SW 1271 (cell line): ENCODE measurements at places on chromosomes 6 and 20.

GRCh38 chr6:43836507-43837240, 66.7 kb downstream of the VEGFA start:
- DNase-seq: no peak

GRCh38 chr6:162438980-162439379, 288.6 kb downstream of the PRKN start:
- no peak for DNase-seq

DNA sequence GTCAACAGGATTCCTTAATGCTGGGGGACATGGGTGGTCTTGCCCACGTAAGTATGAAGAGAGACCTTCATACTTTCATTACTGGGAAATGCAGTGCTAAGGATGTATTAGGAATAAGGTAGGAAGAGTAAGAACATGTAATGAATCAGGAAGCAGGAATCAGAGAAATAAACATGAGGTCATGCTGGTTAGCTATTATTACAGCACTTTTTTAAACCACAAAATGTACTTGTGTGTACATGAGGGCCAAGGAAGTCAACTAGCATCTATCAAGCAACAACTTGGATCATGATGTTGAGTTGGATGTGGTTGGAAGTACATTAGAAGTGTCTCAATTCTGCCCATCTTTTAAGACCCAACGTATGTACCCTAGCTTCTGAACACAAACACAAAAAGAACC, 63.5 kb upstream of the E2F3 start:
- no peak for DNase-seq

DNA sequence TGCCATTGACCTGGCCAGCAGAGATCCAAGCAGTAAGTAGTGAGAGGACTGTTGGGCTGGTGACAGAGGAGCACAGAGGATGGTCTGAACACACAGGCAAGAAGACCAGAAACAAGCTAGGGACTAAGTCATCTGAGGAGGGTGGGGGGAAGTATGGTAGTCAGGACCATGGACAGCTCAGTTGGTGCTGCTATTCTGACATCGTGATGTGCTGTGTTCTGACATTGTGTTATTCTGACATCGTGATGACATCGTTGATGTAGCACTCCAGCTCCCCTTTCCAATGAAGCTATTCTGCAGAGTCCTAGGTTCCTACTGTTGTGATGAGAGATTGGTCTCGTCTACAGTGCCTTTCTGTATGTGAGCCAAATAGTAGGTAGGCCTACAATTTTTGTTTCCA, 28.7 kb downstream of the CFAP206 start:
- DNase-seq: no peak

GRCh38 chr6:80304014-80304413, 197.5 kb downstream of the BCKDHB start:
- no peak for DNase-seq

DNA sequence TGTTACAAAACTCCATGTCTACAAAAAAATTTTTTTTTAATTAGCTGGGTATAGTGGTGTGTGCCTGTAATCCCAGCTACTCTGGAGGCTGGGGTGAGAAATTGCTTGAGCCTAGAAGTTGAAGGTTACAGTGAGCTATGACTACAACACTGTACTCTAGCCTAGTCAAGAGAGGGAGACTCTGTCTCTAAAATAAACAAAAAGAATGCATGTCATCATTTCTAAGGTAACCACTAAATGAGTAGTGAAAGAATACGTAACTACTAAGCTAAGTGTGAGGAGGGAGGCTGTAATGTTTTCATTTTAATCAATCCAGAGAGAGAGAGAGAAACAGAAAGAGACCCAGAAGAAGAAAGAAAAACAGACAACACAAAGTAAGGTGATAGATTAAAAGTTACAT, 9.9 kb downstream of the SYCP2 start:
- DNase-seq: no peak

GRCh38 chr20:4090756-4091489, 75.6 kb upstream of the RNF24 start:
- no peak for DNase-seq

DNA sequence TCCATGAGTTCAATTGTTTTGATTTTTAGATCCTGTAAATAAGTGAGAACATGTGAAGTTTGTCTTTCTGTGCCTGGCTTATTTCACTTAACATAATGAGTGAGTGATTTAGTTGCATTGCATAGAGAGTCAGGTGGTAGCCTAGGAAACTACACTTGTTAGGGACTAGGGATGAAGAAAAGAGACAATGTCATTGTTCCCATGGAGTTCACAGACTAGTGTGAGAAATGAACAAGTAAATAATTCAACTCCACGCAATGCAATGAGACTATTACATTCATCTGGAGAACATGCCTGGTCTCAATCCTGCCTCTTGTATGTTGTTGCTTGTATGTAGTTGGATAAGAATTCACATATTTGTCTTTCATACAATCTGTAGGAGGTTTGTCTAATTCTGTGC, 76.3 kb upstream of the B3GAT2 start:
- DNase-seq: no peak

- no peak for DNase-seq
Measured at GRCh38 chr6:28537065-28537464, 11.4 kb downstream of the GPX5 start.

GRCh38 chr6:46657642-46658041, 4.9 kb downstream of the SLC25A27 start:
- DNase-seq: no peak

GRCh38 chr6:16576451-16577368, 184.6 kb downstream of the ATXN1 start:
- no peak for DNase-seq

DNA sequence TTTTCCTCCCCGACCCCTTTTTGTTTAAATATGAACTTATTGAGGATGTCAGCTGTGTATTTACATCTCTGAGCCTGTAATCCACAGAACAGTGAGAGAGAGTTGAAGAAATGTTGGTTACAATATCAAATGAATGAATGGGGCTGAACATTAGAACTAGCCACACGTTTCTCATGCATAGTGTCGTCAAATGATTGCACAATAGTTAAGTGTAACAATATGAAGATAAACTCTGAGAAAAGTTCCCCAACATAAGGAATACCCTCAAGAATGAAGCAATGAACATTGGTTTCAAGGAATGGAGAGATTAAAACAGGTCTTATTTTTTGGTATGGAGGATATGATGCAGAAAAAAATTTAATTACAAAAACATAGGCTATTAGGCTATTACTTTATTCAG, 100.5 kb upstream of the DTNBP1 start:
- no peak for DNase-seq

- DNase-seq: no peak
Measured at GRCh38 chr6:54655162-54655561, 191.4 kb upstream of the FAM83B start.

DNA sequence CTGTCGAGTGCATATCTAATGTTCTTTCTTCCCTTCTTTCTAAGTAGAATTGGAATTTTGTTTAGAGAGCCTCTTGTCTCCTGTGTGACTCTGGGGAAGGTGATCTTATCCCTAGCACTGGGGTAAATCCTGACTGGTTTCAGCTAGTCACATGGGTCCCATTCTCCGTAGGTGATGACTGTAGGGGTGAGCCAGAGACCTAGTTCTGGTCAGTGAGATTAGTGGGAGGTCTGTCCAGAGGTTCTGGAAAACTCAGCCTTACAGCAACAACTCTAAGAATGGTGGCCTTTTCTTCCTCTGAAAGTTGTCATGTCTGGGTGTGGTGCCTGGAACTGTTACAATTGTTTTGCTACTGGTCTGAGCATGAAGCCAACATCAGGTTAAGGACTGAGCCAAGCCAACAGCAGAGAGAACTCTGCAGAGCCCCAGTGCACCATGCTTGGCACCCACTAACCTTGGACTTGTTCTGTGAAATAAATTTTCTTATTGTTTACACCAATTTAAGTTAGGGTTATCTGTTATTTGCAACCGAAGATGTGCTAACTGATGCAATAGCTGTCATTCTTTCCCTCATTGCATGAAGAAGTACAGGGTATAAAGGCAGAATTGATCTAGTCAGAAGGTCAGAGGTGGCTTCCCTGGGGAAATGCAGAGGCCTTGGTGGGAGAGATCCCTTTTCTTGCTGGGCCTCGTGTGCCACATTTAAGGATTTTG, 56.8 kb upstream of the TULP4 start:
- DNase-seq: no peak

- DNase-seq: no peak
Measured at GRCh38 chr6:52696418-52696817, 25.5 kb downstream of the TMEM14A start.

DNA sequence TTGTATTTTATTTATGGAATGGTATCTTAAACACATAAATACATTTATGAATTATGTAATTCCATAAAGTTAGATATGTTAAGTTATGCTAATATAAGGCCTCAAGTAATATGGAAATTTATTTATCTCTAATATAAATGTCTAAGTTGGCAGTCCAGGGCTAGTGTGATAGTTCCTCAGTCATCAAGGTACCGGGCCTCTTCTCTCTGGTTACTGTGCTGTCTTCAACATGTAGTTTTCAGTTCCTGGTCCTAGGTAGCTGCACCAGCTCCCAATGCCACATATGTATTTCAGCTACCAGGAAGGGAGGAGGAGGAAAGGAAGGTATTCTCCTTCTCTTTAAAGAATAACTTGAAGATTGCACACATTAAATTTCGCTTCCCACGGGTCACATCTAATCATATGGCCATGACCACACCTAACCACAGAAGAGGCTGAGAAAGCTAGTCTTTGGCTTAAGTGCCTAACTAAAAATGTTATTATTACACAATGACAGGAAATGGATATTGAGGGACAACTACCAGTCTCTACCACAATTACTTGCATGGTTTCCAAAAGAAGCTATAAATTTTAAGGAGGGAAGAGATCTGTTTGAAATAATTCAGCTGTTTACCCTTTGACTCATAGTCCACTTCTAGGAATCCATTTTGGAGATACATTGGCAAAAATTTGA, 68.6 kb downstream of the BCKDHB start:
- DNase-seq: no peak

GRCh38 chr6:50907565-50907964, 88.9 kb downstream of the TFAP2B start:
- no peak for DNase-seq

DNA sequence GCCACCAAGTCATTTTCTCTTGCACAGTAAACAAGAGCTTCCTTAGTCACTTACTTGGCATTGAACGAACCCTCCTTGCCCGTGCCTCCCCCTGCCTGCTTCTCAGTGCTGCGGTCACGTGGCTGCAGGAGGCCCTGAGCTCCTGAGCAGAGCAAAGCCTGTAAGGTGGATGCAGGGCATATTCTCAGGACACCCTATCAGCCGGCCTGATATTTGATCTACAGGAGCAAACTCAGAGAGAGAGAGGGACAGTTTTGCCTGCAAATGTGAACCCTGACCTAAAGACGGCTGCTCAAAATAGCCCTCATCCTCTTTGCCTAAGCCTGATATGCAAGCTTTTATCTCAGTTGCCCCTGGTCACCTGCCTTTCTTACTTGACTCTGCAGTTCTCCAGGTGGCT, 93.0 kb upstream of the POPDC3 start:
- DNase-seq: no peak

GRCh38 chr6:835476-836160, 142.7 kb upstream of the EXOC2 start:
- no peak for DNase-seq

DNA sequence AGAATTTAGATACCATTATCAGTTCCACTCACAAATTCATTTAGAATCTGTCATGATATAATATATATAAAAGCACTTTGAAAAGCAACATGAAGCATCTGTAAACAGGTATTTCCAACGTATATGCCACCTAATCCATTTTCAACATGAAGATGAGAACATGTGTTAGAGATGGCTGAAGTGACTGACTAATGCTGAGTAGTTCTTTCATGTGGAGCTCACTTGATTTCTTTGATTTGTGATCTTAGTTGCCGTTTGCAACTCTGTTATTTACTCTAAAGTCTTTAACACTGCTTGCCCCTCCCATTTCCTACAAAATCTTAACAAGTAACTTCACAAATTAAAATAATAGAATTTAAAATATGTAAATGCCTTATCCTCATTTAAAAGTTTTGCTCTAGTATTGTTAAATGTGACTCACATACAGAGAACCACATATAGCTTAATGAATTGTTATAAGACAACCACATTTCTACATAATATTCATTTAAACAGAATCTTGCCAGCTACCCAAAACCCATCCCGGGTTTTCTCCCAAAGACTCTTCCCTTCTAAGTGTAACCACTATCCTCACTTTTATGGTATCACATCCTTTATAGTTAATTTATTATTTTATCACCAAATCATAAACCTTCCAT, 78.3 kb downstream of the ME1 start:
- no peak for DNase-seq

GRCh38 chr6:43644940-43645612, at the start of gene RSPH9:
Gene RSPH9, plus strand, starts transcription at chr6:43645036. Its CDS starts 63 bp downstream, at chr6:43645099.
- no peak for DNase-seq

DNA sequence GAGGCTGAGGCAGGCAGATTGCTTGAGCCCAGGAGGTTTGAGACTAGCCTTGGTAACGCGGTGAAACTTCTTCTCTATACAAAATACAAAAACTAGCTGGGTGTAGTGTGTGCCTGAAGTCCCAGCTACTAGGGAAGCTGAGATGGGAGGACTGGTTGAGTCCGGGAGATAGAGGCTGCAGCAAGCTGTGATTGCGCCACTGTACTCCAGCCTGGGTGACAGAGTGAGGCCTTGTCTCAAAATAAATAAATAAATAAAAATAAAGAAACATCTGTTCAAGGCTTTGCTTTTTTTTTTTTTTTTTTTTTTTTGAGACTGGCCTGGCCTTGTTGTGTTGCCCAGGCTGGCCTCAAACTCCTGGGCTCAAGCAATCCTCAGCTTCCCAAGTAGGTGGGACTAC, 23.7 kb upstream of the SLC23A2 start:
- DNase-seq: no peak

- DNase-seq: no peak
Measured at GRCh38 chr6:54173089-54173488, 61.8 kb downstream of the MLIP start.

GRCh38 chr6:148736774-148737412, 9.9 kb upstream of the UST start:
- DNase-seq: no peak

- DNase-seq: no peak
Measured at GRCh38 chr6:101276066-101276465, 117.4 kb upstream of the GRIK2 start.

GRCh38 chr6:121730616-121731015, 295.2 kb downstream of the GJA1 start:
- no peak for DNase-seq

DNA sequence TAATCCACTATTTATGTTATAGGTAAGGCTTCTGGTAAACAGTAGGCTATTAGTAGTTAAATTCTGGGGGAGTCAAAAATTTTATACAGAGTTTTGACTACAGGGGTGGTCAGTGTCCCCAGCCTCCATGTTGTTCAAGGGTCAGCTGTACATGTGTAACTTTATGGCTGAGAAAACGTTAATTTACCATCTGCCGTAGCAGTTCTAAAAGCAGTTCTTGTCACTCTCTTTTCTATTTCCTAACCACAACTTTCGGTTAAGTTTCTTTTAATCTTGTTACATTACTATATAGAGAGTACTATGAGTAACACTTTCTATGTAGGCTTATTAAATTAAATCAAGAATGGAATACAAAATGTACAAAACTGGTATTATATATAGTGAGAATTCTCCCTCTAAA, 21.6 kb upstream of the KIF6 start:
- no peak for DNase-seq

- no peak for DNase-seq
Measured at GRCh38 chr20:25282034-25282781, 34.3 kb downstream of the PYGB start.

GRCh38 chr6:81842254-81842653, 89.8 kb upstream of the TENT5A start:
- DNase-seq: no peak

GRCh38 chr6:41935685-41936072, 5.9 kb downstream of the CCND3 start:
- no peak for DNase-seq

GRCh38 chr6:91304521-91304920, 717.6 kb upstream of the MAP3K7 start:
- DNase-seq: no peak
